Naive thymus-derived CD8-positive, alpha-beta T cell (primary cell): ENCODE measurements at places on chromosomes 1 and 21.

DNA sequence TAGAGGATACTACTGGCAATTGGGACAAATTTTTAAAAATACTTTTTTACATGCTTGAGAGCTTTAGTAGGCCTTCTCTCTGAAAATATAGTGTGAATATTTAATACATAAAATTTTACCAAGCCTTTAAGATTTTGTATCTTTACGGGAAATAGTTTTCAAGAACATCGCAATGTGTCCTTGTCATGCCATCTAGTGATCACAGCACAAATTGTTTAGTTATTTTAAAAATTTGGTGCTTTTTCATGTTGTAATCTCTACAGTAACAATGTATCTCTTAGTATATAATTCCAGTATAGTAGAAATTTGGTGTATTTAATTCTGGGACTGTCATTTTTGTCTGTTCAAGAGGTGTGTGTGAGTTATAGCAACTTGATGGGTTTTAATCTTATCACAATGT lies 6.7 kb downstream of the CDC7 start:
- peaks cover 14% of the 10 kb centered on the region for H3K4me1 ChIP-seq
- no peak overlapping the region for H3K27ac ChIP-seq
- no peak for DNase-seq
- H3K27me3 ChIP-seq = no peaks in the 10 kb centered on the region
- peaks cover 17% of the 10 kb centered on the region for H3K36me3 ChIP-seq

DNA sequence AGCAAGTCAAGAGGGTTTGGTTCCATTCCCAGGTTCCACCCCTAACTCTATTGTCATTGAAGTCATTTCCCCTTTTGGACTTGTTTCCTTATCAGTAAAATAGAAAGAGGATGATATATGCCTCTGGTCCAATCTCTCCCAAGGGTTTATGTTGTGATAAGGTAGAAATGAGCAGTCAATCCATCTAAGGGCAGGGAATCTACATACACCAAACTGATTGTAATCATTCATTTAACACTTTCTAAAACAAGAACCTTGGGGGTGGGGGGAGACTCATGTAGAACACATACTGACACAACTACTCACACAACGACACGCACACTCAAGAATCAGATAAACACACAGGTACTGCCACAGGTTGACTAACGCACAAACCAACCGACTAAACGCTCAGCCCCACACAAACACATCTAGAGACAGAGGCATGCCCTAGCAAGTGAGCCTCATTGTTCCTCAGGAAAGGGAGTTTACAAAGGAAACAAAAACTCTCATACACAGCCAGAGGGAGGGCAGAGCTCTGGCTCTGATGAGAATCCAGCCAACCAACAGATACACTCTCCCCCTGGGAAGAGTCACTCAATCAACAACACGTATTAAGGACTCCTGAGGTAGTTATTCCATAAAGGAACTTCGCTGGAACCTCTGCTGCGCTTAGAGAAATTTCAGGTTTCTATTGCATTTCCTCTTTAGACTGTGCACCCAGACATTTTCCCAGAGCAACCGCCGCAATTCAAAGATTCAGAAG lies 1.0 kb downstream of the F11R start:
- H3K4me1 ChIP-seq = peaks cover 24% of the 10 kb centered on the region
- peak overlapping the region; percentile 85 for H3K4me3 ChIP-seq
- no peak for DNase-seq
- peak overlapping the region; percentile 93 for H3K27ac ChIP-seq
- H3K27me3 ChIP-seq = no peaks in the 10 kb centered on the region

GRCh38 chr21:44666401-44667320 lies at the start of gene KRTAP12-2:
Gene KRTAP12-2 (minus strand): TSS chr21:44666927. CDS start chr21:44666886, 41 bp downstream.
- no peak within 1 kb of the TSS for H3K4me3 ChIP-seq
- no peaks in the 10 kb centered on the region for H3K27me3 ChIP-seq
- peak within 1 kb of the TSS; percentile 72 for H3K27ac ChIP-seq
- H3K36me3 ChIP-seq = peaks cover 19% of the 10 kb centered on the region
- no peaks in the 10 kb centered on the region for H3K4me1 ChIP-seq

GRCh38 chr1:17679856-17680255 lies 75.3 kb upstream of the ACTL8 start:
- no peak for DNase-seq
- no peaks in the 10 kb centered on the region for H3K36me3 ChIP-seq
- H3K4me1 ChIP-seq = no peaks in the 10 kb centered on the region
- H3K27ac ChIP-seq = no peak overlapping the region

GRCh38 chr1:115506518-115506917 lies 135.3 kb upstream of the VANGL1 start:
- H3K4me3 ChIP-seq = no peak overlapping the region
- H3K4me1 ChIP-seq = no peaks in the 10 kb centered on the region
- peaks cover 5% of the 10 kb centered on the region for H3K27me3 ChIP-seq
- no peaks in the 10 kb centered on the region for H3K36me3 ChIP-seq
